ENCODE measurements at places on chromosomes 16 and 17.
A peak's percentile ranks its signal among the peaks of the same experiment; 100 is the strongest.

- no peak for DNase-seq
Observed at GRCh38 chr17:4411201-4411600, 22.5 kb upstream of the SPNS3 start.

DNA sequence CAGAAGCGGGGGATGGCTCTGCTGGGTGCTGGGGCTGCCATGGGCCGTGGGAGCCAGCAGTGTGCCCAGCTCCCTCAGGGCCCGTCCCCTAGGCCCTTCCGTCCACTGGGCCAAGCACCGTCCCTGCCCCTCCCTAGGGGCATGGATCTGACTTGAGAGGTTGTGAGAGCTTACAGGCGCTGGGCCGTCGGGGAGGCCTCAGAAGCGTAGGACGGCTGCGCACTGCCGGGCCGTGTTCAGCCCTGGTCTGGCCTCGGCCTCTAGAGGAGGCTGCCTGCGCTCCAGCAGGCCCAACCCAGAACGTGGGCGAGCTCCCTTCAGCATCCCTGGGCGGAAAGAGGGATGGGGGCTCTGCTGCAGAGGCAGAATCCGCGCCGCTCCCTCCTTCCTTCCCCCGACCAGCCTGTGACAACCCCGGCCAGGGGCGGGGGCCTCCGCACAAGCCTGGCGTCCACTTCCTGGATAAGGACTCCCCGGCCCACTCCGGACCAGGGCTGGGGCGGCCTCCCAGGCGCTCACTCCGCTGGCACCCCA, 685 bp upstream of the MPG start:
- no peak for DNase-seq

GRCh38 chr16:10206215-10206614, 24.0 kb upstream of the GRIN2A start:
- no peak for DNase-seq

- no peak for DNase-seq
Observed at GRCh38 chr16:56341656-56342399, 83.5 kb downstream of the AMFR start.

- no peak for DNase-seq
Observed at GRCh38 chr17:38890410-38890746, 20.5 kb downstream of the LASP1 start.

DNA sequence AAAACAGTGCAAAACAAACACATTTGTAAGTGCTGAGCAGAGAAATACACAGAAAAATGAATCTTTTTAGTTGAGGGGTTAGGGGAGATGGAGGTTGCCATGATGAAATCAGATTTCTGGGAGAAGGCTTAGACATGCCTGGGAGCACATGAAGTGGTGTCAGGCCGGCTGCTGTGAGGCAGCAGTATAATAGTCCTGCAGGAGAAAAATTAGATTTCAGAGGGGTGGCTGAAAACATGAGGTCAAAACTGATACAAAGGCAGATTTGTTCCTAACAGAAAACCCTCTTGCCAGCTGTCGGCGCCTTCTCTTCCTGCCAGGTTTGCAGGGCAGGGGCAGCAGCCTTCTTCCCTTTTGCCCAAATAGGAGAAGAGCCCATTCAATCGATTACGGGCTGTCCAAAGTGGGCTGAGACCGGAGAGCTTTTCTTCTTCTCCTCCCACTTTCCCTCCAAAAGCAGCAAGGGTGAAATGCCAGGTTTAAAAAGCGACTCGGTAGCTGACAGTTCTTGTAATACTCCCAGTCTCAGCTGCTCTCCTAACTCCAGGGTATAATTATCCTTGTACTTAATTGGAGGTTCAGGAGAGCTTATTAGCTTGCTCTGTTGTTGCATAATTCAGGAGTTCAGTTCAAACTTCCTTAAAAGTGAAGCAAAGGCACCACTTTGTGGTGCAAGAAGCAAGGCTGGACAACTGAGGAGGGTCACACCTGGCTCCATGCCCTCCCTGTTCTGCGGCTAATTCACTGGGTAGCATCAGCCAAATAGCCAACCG, 80.0 kb downstream of the PCTP start:
- DNase-seq, result no peak

DNA sequence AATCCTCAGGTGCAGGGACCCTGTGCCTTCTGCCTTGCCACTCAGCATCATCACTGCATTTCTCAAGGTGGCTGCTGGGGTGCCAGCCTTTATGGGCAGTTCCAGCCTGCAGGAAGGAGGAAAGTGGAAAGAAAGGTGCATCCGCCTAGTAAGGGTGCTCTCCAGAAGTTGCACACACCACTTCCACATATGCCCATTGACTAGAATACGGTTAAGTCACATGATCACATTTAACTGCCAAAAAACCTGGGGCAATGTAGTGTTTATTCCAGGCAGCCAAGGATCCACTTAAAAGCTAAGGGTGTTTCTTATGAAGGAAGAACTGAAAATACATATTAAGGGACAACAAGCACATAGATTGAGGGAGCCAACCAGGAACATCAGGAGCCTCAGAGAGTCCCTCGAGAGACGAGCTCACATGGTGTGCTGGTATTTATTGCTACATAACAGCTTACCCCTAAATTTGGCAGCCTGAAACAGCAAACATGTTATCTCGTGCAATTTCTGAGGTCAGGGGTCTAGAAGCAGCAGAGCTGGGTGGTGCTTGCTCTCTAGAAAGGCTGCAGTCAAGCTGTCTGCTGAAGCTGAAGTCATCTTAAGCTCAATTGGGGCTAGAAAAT, 52.0 kb upstream of the MMP2 start:
- no peak for DNase-seq

DNA sequence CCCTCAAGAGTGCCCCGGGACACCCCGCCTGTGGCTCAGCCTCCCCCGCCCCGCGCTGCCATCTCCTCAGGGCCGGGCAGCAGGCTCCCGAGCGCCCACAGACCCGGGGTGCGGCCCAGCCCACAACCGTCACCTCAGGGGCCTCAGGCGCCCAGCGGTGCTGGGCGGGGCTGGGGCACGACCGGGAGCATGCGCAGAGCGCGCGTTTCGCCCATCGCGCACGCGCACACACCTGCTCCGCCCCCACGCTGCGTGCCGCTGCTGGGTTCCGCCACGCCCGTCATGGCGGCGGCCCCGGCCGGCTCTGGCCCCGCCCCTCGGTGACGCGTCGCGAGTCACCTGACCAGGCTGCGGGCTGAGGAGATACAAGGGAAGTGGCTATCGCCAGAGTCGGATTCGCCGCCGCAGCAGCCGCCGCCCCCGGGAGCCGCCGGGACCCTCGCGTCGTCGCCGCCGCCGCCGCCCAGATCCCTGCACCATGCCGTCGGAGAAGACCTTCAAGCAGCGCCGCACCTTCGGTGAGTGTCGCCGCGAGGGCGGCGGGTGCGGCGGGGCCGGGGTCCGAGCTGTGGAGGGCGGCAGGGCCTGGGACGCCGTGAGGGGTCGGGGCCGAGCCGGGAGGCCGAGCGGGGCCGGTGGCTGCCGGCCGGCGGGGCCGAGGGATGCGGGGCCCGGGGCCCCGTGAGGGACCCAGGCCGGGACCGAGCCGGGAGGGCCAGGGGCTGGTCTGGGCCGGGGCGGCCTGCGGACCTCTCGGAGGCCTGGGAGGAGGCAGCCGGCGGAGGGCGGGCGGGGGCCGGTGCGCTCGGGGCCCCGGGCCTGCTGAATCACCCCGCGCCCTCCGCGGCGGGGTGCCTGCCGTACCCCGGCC, at the start of gene MAP1LC3B:
MAP1LC3B (plus strand) TSS at position 387 of the 871 bp plus-strand sequence; CDS start at position 479, 92 bp downstream.
- DNase-seq, result peak; percentile 95

GRCh38 chr17:66777689-66778225, 57.2 kb upstream of the CACNG5 start:
- DNase-seq, result no peak

DNA sequence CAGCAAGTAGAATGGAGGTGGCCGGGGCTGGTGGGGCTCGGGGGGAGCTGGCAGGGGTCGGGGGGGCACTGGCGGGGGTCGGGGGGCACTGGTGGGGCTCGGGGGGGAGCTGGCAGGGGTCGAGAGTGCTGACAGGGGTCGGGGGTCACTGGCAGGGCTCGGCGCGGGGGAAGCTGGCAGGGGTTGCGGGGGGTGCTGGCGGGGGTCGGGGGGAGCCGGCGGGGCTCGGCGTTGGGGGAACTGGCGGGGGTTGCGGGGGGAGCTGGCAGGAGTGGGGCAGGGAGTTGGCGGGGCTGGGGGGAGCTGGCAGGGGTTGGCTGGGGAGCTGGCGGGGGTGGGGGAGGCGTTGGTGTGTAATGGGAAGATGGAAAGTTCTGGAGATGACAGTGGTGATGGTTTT, 25.1 kb downstream of the CCDC57 start:
- DNase-seq, result no peak

GRCh38 chr16:67534431-67534830, 5.8 kb downstream of the RIPOR1 start:
- no peak for DNase-seq

DNA sequence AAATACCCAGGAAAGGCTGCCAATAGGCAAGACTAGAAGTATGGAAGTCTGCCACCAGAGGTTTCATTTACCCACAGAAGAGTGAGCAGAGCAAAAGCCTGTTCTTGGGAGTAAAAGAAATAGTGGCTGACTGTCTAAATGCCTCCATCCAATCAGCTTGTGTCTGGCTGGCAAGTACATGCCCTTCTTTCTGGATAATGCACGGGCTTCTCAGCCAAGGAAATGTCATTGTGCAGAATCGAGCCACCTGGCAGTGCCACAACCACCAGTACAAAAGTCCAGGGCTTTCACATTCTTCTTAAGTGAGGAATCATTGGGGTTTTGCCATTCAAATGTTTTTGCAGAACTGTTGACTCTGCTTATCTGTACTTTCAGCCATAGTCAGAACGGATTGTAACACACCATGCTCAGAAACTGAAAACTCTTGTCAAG, 10.1 kb upstream of the ERCC4 start:
- no peak for DNase-seq

GRCh38 chr16:52497067-52497816, 49.7 kb downstream of the TOX3 start:
- DNase-seq, result no peak

GRCh38 chr17:76997981-76998531, 129.9 kb downstream of the MGAT5B start:
- peak; percentile 6 for DNase-seq

Data from stimulated activated CD8-positive, alpha-beta memory T cell treated with anti-CD3 and anti-CD28 coated beads, Interleukin-4, amount 100 ng/mL, for 1 hour (primary cell).